Activated CD4-positive, alpha-beta T cell treated with anti-CD3 and anti-CD28 coated beads, Interleukin-2, amount 10 ng/mL, durations not matched to agents 7 days and 5 days (primary cell): ENCODE measurements at places on chromosomes 16 and 17.

GRCh38 chr16:81513204-81514040 is 68.8 kb downstream of the CMIP start:
- DNase-seq: no peak

DNA sequence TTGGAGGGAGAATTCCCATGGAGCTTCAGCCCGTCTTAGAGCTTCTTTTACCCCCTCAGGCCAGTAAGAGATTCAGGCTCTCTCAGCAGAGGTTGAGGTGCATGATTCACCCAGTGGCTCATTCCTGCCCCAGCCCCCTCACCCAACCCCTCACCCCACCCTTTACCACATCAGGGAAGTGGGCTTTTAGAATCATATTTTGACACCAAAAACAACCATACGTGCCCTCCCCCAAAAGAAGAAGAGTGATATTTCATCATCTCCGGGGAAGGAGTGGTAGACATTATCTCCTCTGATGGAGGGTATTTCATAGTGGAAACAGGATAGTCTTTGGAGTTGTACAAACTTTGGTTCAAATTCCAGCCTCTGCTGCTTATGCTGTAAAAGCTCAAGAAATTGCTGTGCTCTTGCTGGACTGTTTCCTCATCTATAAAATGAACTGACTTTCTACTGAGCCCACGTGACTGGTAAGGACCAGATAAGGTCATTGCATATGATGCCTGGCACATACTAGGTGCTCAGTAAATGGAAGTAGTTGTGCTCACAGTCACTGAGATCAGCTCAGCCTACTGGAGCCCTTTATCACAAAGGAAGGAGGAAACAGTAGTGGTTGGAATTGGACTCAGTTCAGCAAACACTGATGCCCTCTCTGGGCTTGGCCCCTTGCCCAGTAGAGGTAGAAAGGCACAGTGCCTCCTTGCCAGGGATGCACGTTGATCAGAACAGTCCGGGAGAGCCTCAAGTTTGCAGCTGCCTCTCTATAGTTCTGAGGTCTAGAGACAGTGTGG is 18.3 kb upstream of the CCL5 start:
- peak; percentile 52 for DNase-seq

- no peak for DNase-seq
Observed at GRCh38 chr17:65656390-65657250, 95.2 kb upstream of the AXIN2 start.

DNA sequence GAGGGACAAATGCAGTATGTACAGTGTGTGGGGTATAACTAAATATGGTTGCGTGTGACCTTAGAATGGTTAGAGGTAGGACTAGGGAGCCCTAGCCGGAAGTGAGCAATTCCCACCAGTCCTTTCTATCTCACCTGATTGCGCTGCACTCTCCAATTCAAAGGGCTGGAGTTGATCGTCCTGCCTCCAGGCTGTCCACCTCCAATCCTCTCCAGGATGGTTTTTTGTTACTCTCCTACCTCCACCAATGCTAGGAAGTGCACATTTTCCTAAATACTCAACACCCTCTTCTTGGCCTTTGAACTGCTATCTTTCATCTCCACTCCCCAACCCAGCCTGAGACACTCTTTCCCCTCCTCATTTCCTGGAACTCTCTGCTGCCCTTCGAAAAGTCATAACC is 181.7 kb upstream of the ASIC2 start:
- no peak for DNase-seq

DNA sequence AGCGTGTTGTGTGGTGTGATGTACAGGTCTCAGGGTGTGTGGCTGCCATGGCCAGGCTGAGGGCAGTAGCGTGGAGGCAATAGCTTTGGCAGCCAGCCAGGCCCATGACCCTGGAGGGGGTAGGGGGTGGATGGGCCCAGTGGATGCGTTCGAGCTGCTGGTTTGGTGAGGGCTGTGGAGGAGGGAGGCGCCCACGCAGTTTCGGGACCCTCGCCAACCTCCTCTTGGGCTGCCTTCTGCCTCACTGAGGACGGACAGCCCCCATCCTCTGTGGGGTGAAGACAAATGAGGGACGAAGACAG is 238.6 kb upstream of the GSE1 start:
- no peak for DNase-seq

- DNase-seq: no peak
Observed at GRCh38 chr17:36507266-36507665, 20.8 kb downstream of the ZNHIT3 start.

DNA sequence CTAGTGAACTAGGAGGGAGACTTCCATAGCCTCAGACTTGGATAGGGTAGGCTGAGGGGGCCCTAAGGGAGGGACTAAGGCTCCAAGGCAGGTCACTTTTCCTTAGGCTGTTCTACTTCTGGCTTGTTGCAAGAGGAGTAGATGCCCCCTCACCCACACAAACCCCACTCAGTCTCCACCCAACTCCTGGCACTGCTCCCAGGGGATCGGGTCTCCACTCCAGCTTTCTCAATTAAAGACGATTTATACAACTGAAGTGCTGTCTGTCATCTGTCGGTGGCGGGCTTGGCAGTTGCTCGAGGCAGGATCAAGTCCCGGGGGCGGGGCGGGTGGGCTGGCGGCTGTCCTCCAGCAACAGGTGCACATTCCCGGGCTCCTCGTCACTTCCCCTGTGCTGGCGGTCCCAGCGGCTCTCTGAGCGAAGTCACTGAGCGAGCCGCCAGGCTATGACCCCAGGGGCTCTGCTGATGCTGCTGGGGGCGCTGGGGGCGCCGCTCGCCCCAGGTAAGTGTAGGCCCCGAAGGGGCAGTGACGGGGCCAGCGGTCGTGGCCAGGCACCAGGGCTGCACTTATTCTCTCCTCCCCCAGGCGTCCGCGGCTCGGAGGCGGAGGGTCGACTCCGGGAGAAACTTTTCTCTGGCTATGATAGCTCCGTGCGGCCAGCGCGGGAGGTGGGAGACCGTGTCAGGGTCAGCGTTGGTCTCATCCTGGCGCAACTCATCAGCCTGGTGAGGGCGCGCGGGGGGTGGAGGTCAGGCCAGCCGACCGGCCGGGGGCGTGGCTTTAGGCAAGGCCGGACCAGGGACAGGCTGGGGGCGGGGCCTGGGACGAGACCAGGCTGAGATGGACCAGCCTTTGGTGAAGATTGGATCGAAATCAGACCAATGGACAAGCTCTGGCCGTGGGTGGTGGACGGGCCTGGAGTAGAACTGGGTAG is at the start of gene CHRNB1:
Gene CHRNB1, plus strand, starts transcription at position 380 of the 937 bp plus-strand sequence. Its CDS starts 67 bp downstream, at position 447.
- no peak for DNase-seq

- no peak for DNase-seq
Observed at GRCh38 chr17:11871773-11872172, 125.5 kb downstream of the ZNF18 start.

DNA sequence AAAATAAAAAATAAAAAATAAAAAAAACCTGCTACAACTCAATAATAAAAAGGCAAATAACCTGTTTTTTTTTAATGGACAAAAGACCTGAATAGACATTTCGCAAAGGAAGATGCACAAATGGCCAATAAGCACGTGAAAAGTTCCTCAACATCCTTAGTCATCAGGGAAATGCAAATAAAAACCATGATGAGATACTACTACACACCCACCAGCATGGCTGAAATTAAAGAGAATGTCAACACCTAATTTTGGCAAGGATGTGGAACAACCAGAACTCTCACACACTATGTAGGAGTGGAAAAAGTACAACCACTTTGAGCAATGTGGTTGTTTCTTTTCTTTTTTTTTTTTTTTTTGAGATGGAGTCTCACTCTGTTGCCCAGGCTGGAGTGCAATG is 24.6 kb downstream of the COG7 start:
- DNase-seq: no peak

GRCh38 chr16:83692224-83692623 is 115.6 kb upstream of the HSBP1 start:
- DNase-seq: no peak
